ENCODE measurements at places on chromosomes 16 and 17.

DNA sequence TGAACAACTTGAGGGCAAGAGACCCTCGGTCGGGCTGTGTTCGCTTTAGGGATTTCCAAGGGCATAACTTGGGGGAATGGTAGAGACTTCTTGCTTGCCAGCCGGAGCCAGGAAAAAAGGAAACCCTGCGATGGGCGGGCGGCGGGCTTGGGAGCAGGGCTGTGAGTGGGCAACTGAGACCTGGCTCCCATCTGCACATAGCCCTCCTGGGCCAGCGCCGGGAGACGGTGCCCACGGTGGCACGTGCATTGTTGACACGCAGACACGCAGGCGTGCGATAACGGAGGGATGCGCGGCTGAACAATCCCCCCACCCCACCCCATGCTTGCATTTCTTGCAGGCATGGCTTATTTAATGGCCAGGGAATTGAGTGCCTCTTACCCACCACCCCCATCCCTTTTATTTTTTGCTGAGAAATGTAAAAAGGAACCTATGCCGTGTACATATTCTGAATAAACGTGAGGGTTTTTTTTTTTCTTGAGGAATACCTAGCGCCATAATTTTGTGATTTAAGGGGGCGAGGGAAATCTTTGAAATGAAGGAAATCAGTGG lies 17.1 kb upstream of the ZFHX3 start:
- DNase-seq, result no peak

- no peak for DNase-seq
Observed at GRCh38 chr16:90031186-90031930, 12.1 kb upstream of the DBNDD1 start.

DNA sequence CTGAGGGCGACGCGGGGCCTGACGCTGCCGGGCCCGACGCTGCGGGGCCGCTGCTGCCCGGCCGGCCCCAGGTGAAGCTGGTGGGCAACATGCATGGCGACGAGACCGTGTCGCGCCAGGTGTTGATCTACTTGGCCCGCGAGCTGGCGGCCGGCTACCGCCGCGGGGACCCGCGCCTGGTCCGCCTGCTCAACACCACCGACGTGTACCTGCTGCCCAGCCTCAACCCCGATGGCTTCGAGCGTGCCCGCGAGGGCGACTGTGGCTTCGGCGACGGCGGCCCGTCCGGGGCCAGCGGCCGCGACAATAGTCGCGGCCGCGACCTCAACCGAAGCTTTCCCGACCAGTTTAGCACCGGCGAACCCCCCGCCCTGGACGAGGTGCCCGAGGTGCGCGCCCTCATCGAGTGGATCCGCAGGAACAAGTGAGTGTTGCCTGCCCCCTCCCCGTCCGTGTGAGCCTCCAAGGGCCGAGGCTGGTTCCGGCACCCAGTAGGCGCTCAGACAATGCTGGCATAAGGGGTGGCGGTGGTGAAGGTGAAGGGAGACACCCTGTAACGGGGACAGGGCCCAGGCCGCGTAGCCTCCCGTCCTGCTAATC lies 676 bp downstream of the CPD start:
- DNase-seq, result no peak

- DNase-seq, result no peak
Observed at GRCh38 chr17:624341-624860, 90.2 kb downstream of the VPS53 start.

DNA sequence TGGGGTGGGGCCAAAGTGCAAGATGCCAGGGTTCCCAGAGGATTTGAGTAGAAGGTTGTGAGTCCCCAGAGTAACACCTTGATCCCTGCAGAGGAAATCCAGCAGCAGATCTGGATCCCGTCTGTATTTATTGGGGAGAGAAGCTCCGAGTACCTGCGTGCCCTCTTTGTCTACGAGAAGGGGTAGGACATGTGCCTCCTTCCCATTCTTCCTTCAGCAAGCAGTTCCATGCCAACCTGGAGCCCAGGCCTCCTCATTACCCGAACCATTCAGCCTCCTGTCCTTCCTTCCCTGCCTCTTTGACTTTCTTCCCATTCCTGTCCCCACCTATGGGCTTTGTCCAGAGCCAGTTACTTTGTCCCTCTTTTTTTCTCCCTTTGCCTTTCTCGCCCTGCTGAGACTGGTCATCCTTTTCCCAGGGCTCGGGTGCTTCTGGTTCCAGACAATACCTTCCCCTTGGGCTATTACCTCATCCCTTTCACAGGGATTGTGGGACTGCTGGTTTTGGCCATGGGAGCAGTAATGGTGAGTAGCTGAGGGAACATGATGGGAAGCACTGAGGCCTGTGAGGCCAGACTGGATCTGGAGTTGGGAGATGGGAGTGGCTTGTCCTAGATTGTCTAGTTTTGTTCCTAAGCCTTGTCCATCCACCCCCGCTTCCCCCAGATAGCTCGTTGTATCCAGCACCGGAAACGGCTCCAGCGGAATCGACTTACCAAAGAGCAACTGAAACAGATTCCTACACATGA lies 2.9 kb downstream of the RNF167 start:
- no peak for DNase-seq
